ENCODE measurements at places on chromosomes 5 and 9.

DNA sequence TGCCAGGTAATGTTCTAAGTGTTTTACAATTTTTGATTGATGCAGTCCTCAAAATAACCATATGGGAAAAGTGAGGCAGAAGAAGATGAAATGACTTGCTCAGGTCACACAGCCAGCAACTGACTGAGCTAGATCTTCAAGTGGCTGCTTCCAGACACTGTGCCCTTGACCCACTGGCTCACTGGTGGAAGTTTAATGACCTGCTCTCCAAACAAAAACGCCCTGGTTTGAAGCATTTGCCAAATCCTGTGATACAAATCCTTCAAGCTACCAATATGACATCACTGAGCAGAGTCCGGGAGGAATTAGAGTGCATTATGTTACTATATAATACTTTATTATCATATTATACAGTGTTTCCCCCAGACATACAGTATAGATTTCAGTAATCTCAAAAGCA lies 459.4 kb downstream of the GADD45G start:
- DNase-seq: no peak

DNA sequence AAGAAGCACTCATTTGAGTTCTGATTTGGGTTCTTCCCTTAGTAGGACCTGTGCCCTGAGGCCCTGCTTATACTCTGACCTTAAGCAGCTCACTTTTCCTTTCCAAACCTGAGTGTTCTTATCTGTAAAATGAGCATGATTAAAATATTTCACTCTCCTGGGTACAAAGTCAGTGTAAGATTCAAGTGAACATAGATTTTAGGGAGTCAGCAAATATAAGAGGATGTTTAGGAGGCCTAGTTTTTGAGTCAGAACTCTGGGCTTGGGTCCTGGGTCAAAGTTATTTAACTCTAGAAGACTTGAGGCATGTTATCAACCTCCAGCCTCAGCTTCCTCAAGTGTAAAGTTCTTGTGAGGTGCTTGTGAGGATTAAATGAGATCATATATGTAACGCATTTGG lies 8.7 kb upstream of the SPARC start:
- no peak for DNase-seq

DNA sequence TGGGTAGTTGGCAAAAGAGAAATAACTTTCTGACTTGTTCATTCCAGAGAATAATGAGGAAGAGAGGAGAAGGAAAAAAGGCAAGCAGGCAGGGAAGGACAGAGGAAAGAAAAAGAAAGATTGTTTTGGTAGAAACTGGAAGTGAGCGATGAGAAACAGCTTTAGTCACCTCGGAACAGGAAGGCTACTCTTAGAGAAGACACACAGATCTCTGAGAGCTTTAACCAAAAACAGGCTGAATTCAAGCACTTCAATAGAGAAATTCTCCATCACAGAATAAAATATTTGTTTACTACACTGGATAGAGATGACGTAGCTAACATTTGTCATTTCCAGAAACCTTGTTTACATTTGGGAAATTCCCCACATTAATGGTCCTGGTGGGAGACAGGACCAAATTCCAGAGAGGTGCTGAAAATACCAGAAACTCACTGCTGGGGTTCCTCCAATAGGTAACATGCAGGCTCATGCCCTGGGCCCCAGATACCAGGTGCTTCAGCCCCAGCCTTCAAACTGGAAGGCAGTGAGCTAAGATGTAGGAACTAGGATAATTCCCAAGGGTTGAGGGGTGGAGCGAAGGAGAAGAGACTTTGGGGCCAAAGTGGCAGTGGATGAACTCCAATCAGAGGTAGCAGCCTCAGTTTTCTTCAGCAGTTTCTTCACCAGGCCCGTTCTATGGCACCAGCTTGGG lies 227.7 kb upstream of the GRAMD2B start:
- no peak for DNase-seq

DNA sequence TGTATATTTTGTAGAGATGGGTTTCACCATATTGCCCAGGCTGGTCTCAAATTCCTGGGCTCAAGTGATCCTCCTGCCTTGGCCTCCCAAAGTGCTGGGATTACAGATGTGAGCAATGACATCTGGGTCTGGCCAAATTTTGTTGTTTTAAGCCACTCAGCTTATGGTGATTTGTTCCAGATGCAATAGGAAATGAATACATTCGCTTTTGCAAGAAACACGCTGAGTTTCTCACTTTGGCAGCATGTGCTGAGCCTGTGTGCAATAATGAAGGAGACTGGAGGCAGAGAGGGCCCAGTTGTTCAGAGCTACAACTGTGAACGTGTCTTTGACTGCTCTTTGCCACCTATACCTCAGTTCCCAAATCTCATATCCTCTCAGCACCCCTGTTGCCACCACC lies 56.4 kb downstream of the KIF4B start:
- no peak for DNase-seq

DNA sequence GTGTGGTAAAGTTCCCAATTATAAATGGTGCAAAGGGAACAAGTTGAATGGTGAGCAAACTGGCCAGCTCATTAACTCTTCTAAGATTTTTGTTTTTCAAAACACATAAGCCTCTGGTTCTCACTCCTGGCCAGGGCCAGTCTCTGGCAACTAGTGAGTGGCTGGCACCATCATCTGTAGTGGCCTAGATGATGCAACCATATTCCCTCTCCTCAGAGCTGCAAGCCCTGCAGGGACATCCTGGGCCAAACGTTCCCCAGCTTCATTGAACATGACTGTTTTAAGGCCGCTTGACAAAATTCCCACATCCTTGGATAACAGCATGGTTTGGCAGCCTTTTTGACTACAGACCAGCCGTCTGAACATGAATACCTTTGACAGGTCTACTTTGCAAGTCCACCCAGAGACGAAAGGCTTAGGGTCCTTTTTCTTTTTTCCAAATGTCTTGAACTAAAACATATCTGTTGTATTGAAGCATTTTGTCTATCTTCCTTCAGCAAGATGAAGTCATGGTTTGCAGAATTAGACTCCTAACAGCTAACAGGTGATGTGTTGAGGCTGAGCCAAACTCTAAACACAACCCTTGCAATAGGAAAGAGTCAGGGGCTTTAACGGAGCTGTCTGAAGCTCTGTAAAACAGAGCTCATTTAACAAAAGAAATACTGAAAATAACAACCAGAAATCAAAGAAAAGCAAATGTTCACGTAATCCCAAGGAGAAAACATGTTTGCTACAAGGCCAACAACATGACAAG lies 23.8 kb downstream of the MACROH2A1 start:
- DNase-seq: no peak

DNA sequence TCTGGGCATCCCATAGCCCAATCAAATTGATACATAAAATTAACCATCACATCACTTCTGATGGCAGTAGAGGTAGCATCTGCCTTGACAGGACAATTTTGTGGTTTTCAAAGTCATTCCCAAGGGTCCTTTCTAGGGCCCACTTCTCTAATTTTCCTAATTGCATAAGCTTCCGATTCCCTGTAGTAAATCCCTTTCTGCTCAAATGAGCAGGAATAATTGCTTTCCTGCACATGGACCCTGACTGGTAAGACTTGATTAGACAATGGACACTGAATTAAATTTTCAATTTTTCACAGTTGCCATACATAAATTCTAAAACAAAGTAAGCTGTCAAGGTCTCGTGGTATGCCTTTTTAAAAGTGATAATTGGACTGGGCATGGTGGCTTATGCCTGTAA lies 22.0 kb upstream of the IL17B start:
- no peak for DNase-seq

DNA sequence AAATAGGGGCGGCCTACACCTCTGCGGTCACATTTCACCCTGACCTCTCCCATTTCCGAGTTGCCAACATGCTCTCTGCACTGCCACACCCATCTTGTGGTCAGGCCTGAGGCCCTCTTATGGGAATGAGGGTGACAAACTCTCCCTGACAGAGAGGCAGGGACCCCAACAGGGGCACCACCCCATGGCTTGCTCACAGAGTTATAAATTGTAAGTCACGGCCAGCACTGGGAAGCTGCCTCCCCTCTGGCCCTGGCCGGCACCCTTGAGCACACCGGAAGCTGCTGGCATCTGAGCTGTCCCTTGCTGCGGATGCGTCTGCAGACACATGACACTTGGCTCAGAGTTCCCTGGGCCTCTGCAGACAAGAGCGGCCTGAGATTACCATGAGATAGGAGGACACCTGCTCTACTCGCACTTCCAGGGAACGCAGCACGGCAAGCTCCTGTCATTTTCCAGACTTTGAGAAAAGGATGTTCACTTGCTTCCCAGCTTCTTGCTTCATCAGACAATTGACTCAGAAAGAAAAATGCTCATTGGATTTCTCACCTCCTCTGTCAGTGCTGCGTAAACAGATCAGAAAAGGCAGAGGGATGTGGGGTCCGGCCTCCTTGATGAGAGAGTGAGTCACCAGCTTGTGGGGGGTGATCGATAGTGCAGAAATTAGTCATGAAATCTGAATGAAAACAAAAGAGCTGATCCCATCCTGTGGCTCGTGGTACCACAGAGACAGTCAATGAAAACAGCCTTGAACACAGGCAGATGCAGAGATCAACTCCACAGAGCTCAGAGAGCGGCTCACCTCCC lies 269.8 kb downstream of the SYK start:
- DNase-seq: no peak

GRCh38 chr5:17261075-17261474 lies 43.6 kb downstream of the BASP1 start:
- no peak for DNase-seq

GRCh38 chr5:82811490-82811889 lies 265.7 kb downstream of the TMEM167A start:
- DNase-seq: no peak

DNA sequence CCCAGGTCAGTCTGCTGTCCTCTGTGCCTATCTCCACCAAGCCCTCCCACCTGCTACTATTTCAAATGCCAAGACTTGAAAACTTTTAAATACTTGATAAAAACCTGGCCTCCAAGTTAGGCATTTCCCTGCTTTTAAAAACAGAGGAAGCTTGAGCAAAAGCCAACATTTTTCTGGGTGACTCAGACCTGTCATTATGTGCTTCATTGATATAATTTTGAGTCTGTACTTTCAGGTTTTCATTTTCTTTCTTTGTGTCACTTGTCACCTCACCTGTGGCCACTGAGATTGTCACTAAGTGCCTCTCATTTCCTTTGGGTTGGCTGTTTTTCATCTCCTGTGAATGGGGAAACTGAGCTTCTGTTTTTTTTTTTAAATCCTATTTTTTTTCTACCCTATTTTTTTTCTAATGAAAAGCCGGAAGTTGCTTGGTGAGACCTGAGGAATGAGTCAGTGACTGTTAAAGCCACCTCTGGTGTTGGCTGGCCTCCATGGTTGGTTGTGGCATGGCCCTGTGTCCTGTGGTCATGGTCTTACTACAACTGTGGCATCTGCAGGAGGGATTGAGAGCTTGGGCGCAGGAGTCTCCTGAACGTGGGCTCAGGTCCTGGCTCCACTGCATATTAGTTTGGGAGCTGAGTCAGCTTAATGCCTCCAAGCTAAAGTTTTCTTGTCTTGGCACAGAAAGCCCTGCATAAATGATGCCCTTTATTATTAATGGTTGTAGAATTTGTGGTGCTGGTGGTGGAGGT lies 56.7 kb downstream of the ARHGAP26 start:
- no peak for DNase-seq

DNA sequence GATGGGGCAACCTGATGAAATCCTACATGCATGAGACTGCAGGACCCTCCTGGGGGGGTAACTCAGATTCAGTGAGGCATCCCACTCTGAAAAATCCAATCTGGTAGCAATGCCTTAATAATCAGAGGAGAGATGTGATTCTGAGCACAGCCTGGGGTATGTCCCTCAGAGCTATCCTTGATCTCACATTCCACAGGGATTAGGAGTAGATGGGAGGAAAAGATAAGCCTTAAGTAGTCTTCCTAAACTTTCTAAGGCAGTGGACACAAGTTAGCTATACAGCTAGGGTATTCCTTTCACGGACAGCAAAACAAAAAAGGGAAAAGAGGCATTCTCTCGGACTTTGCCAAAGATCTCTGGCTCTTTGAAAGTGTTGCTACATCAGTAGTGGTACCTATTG lies 3.9 kb upstream of the SPATA9 start:
- DNase-seq: no peak

GRCh38 chr9:73234008-73234360 lies 82.3 kb downstream of the ANXA1 start:
- no peak for DNase-seq

- no peak for DNase-seq
These were observed 580.2 kb upstream of the PTPRD start for GRCh38 chr9:11192993-11193392.

- DNase-seq: no peak
These were observed 9.6 kb downstream of the SEC61B start for GRCh38 chr9:99231711-99232110.
